ENCODE measurements at places on chromosomes 12 and 14. TPM values are rescaled to one million over a fixed set of nuclear protein-coding genes. Genes with fewer than 3 reads are reported as not detected.

DNA sequence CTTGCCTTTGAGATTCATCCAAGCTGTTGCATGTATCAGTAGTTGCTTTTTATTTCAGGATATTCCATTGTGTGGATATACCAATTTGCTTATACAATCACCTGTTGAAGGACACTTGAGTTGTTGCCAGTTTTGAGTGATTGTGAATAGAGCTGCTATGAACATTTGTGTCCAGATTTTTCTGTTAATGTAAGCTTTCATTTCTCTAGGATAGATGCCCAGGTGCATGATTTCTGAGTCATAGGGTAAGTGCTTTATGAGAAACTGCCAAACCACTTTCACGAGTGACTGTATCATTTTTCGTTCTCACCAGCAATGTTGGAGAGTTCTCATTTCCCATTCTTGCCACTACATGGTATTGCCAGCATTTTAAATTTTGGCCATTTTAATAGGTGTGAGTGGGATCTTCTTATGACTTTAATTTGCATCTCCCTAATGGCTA is 434.6 kb upstream of the RGS6 start:
- H3K36me3 ChIP-seq: no peaks in the 10 kb centered on the region
- H3K27me3 ChIP-seq: no peaks in the 10 kb centered on the region
- no peak overlapping the region for H3K27ac ChIP-seq
- H3K4me3 ChIP-seq: no peak overlapping the region

GRCh38 chr14:91862417-91862816 is 4.9 kb downstream of the TC2N start:
- no peak overlapping the region for H3K4me3 ChIP-seq
- no peaks in the 10 kb centered on the region for H3K4me1 ChIP-seq
- DNase-seq: no peak
- no peaks in the 10 kb centered on the region for H3K27me3 ChIP-seq
- no peak overlapping the region for H3K27ac ChIP-seq
- H3K36me3 ChIP-seq: no peaks in the 10 kb centered on the region

GRCh38 chr12:82461393-82461792 is 103.1 kb downstream of the METTL25 start:
- H3K4me1 ChIP-seq: no peaks in the 10 kb centered on the region
- H3K27me3 ChIP-seq: no peaks in the 10 kb centered on the region
- no peaks in the 10 kb centered on the region for H3K36me3 ChIP-seq

DNA sequence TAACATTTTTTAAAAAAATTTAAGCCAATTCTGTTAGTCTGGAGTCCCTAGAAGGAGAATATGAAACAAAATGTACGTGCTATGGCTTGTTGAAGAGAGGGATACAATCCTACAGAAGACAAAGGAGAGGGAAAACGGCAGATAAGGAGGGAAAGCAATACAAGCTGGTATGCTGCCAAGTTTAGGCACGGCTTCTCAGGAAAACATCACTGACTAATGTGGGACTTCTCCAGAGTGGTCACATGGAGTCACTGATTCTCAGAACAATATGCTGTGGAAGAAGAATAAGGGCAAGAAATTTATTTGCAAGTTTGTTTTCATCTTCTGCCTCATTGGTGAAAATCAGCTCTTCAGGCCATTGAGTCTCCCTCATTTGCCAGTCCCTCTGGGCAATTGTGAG is 22.9 kb upstream of the NR1H4 start:
- no peak overlapping the region for H3K4me3 ChIP-seq
- H3K4me1 ChIP-seq: no peaks in the 10 kb centered on the region
- no peak for DNase-seq
- H3K27ac ChIP-seq: no peak overlapping the region
- H3K27me3 ChIP-seq: no peaks in the 10 kb centered on the region

GRCh38 chr14:64692189-64692985 is 11.8 kb upstream of the PLEKHG3 start:
- H3K27ac ChIP-seq: no peak overlapping the region
- no peak overlapping the region for H3K4me3 ChIP-seq
- no peaks in the 10 kb centered on the region for H3K4me1 ChIP-seq
- no peaks in the 10 kb centered on the region for H3K36me3 ChIP-seq

- DNase-seq: peak; percentile 12
- no peaks in the 10 kb centered on the region for H3K27me3 ChIP-seq
- H3K36me3 ChIP-seq: peaks cover 20% of the 10 kb centered on the region
- H3K4me1 ChIP-seq: peaks cover 16% of the 10 kb centered on the region
Observed at GRCh38 chr14:67815573-67816225, 691 bp downstream of the ZFYVE26 start.

- no peak for DNase-seq
- H3K27ac ChIP-seq: no peak overlapping the region
Observed at GRCh38 chr14:56352999-56353398, 226.6 kb upstream of the TMEM260 start.

DNA sequence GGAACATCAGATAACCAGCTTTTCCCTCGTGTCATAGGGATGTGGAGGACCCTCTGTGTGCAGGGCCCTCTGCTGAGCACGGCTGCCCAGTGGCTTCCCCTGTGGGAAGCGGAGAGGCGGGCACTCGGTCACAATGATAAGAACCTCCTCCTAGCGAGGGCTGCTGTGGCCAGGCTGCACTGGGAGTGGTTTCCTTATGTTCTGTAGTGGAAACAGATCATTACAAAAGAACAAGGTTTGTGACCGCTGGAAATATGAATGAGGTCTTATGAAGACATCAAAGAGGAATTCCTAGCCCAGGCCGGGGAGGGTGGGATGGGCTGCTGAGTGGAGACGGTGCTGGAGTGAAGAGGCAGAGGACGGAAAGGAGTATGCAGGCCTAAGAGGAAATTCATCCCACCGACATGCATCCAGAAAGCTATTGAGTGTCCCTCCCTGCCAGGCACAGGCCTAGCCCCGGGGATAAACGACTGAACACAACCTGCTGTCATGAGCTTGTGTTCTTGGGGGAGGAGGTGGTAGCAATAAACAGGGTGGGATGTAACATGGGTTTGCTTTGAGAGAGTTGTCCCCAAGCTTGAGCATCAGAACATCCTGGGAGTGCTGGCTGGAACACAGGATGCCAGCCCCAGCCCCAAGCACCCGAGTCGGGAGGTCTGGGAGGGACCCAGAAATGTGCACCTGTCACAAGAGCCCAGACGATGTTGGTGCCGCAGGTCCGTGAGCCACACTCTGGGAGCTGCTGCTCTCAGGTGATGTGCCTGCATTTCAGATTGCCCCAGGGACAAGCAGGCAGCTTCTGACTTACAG is 37.5 kb downstream of the FZD10 start:
- no peak for DNase-seq
- H3K27me3 ChIP-seq: no peaks in the 10 kb centered on the region

DNA sequence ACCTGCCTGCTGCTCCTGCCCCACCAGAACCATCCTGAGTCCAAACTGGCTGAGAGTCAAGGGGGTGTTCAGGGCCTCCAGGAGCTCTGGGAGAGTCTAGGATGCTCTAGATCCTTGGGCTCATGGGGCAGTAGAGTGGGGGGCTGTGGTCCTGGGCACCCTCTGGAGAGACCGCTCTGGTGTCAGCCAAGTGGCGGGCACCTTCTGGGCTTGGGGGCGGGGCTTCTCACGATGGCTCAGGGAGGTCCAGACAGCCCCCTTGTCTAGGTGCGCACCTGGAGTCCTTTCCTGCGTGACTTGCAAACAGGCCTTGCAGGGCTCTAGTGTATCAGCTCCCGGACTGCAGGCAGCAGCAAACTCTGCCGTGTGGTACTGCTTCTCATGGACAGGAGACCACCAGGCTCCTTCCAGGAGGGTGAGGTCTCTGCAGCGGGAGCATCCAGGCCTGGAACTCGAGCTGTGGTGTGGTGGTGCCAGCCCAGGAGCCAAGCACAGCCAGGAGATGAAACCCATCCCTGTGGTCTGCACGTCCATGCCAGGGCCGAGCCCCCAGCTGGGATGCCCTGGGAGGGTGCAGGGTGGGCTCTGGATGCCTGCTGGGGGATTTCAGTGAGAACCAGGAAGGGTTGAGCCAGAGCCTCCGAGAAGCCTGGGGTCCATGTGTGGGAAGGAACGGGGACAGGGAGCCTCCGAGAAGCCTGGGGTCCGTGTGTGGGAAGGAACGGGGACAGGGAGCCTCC is 15.0 kb downstream of the PACS2 start:
- H3K27me3 ChIP-seq: no peaks in the 10 kb centered on the region
- peaks cover 6% of the 10 kb centered on the region for H3K4me1 ChIP-seq
- H3K36me3 ChIP-seq: no peaks in the 10 kb centered on the region

GRCh38 chr14:83827383-83827782 is 1702.6 kb upstream of the FLRT2 start:
- H3K36me3 ChIP-seq: no peaks in the 10 kb centered on the region
- DNase-seq: no peak
- no peaks in the 10 kb centered on the region for H3K27me3 ChIP-seq
- no peak overlapping the region for H3K27ac ChIP-seq
- no peak overlapping the region for H3K4me3 ChIP-seq

- H3K27ac ChIP-seq: no peak overlapping the region
- H3K4me3 ChIP-seq: no peak overlapping the region
- H3K36me3 ChIP-seq: no peaks in the 10 kb centered on the region
- no peaks in the 10 kb centered on the region for H3K4me1 ChIP-seq
Observed at GRCh38 chr12:98053202-98053601, 462.2 kb upstream of the TMPO start.

The IL26 gene
- not detected for total RNA-seq

The IL31 gene
- not detected for total RNA-seq

The SERPINA4 gene
- total RNA-seq: not detected
